ENCODE measurements at places on chromosomes 6 and 20.

- no peak for DNase-seq
Observed at GRCh38 chr6:345747-346385, 45.7 kb upstream of the IRF4 start.

DNA sequence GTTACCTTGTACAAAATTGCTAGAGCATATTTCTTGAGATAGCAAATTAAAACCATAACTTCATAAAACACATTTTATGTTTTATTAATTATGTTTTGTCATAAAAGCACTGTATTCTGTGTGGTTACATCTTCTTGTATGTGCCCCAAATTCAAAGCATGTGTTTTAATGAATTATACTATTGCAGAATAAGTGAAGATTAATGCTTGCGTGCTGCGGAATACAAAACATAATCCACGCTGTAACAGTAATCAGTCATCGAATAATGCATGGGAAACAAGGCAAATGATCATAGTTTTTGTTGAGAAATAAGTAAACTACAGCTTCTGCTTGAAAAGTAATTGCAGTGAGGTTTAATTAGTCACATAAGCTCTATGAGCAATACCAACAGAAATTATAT, 459.2 kb upstream of the SOX4 start:
- no peak for DNase-seq

DNA sequence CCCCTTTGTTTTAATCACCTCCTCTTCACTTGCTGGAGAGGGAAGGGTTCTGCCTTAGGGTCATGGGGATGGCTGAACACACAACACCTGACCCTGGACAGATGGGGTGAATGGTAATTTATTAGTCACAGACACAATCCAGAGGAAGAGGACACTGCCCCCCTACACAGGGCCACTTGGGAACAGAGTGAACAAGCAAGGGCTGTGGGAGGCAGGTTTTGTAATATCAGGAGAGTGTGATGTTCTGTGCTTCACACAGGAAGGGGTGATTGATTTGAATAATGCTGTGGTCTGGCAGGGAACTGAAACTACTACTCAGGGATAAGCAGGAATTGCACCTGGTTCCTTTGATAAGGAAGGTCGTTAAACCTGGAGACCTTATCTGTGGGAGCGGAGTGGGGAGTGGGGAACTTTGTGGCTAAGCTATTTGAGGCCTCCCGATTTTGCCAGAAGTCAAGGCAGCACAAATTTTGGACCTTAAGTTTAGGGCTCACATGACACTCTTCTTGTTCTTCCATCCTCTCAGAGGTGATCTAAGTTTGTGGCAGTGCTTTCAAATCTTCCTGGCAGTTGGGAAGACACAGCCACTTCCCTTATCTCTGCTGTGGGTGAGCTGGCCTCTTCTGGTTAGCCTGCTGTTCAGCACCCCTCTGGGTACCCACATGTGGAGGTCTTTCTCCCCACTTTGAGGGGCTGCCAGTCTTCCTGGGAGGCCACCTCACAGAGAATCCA, 77.8 kb downstream of the CD164 start:
- DNase-seq, result no peak

DNA sequence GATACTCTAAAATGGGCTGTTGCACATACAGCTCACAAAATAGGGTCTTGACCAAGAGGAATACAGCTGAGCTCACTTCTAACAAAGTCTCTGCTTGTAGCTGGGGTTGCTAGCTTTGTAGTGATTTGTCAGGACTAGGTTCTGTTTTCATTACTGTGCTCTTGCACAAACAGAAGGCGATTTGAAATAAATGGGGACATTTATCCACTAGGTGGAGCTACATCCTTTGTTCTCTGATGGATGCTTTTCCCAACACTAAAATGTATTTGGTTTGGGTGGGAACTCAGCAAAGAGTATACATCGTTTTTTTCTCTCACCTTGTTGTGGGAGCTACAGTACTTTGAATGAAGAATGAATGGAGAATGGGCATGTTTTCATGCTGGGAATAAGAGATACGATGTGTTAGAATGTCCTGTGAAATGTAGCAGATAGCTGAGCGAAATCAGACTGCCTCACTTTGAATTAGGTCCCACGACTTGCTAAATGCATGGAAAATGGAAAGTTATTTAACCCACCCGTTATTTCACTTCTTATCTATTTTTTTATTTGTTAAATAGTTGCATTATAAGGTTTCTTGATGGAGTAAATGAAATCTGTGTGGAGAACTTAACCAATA, 494.7 kb upstream of the MAP3K7 start:
- peak; percentile 69 for DNase-seq

DNA sequence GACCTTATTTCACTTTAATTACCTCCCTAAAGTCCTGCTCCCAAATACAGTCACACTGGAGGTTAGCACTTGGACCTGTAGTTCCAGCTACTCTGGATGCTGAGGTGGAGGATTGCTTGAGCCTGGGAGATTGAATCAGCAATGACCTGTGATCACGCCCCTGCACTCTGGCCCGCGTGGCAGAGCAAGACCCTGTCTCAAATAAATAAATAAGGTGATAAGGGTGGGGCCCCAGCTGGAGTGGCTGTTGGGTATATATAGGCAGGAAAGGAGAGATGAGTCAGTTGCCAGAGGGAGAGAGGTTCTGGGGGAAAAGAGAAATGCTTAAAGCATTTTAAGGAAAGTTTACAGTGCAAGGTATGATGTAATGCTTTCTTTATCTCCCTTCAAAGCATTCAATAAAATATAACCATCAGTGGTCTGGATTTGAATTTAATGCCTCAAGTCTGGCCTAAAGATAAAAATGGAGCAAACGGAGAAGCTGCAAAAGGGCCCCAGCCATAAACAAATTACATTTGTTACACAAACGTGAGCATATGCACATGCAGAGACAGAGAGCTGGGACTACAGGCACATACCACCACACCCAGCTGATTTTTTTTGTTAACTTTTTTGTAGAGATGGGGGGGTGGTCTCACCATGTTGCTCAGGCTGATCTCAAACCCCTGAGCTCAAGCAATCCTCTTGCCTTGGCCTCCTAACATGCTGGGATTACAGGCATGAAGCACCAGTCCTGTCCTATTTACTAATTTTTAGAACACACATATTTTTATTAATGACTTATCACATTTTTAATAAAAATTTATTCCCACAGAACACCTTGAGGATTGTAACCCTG, 6.1 kb upstream of the PM20D2 start:
- DNase-seq, result no peak

GRCh38 chr6:77326029-77326428, 137.3 kb downstream of the HTR1B start:
- no peak for DNase-seq

- no peak for DNase-seq
Observed at GRCh38 chr6:145225500-145225899, 509.8 kb downstream of the EPM2A start.

DNA sequence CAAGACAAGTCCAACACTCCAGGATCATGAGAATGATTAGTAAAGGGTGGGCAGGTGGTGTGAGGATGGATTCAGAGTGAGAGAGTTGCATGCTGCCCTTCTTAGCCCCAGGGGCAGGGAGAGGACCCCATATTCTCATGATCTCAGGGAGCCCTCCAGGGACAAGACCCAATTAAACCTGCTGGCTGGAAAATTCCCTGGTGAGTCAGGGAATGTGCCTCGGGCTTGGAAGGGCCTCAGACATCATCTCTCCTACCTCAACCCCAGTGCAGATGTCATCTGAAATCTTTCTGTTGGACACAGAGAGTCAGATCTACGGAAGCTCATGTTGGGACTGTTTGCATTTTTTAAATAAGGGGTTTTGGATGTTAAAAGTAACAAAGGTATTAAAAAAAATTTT, 9.2 kb upstream of the SIRPD start:
- DNase-seq, result no peak

DNA sequence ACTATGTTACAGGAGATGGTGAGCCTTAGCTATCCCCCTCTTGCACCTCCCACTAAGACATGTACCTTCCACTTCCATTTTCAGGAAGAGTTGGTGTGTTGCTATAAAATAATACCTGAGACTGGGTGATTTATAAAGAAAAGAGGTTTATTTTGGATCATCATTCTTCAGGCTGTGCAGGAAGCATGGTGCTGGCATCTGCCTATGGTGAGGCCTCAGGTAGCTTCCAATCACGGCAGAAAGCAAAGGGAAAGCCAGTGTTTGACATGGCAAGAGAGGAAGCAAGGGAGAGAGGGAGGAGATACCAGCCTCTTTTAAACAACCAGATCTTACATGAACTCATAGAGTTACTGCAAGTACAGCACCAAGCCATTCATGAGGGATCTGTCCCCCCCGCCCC, 32.2 kb downstream of the GSS start:
- DNase-seq, result no peak

DNA sequence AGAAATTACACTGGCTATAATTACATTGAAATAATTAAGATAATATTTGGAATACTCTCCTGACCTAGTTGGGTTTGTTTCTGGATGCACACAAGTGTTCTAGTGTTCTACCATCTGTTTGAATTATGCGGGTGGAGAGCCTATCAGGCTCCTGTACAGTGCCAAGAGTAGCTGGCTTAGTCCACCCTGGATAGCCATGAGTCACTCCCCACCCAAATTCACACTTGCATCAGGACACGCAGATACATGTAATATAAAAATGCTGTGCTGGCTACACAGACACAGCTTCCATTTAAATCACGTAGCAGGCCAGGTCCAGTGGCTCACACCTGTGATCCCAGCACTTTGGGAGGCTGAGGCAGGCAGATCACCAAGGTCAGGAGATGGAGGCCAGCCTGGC, 686.2 kb upstream of the SLC35B3 start:
- DNase-seq, result no peak

DNA sequence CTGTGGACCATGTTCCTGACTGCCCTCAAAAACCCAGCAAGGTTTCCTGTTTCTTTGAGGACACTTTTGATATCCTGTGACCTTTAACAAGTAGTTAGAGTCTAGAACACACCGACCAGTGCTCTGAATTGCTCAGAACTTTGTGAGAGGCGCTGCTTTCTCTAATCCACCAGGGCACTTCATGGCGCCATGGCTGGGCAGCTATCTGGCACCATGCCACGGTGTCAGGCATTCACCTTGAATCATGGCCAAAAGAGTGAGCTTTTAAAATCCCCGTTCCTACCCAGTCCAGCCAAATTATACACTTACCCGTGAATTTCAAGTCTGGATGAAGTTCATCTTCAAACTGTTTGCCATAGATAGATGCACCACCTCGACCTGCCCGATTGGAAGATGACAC, 17.0 kb upstream of the CPNE5 start:
- no peak for DNase-seq

DNA sequence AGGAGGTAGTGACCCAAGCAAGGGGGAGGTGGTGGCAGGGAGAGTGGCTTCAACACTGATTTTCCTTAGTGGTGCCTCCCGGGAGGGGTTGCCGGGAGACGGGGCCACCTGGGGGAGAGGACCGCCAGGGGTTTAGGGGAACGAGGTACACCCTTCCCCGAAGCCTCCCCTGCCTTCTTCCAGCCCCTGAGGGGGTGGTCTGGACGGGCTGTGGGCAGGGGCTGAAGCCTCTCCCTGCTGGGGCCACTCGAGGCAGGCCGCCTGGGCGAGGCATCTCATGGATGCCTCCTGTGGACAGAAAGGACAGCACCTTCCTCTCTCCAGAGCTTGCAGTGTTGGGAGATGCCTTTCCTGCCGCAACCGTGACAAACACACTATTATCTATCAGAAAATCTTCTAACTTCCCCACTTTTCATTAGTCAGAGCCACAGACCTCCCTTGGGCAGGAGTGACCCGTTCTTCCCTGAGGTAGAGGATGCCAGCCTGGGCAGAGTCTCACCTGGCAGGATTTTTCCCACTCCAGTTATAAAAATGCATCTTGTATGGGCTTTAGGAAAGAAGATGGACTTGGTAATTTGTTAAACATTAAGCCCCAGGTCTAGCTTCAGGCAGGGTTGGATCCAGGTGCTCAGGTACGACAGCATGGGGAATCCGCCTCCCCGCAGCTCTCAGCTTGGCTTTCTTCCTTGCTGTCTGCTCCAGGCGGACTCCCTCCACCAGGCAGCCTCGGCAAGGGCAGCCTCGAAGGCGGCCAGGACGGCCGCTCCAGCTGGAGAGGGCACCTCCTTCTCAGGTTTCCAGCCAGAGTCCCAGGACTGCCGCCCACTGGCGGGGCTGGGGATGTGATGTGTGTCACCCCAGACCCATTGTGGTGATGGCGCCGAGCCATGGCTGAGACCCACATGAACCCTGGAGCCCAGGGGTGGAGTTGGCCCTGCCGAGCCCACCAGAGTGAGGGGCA, 11.0 kb downstream of the HRH3 start:
- peak; percentile 48 for DNase-seq

DNA sequence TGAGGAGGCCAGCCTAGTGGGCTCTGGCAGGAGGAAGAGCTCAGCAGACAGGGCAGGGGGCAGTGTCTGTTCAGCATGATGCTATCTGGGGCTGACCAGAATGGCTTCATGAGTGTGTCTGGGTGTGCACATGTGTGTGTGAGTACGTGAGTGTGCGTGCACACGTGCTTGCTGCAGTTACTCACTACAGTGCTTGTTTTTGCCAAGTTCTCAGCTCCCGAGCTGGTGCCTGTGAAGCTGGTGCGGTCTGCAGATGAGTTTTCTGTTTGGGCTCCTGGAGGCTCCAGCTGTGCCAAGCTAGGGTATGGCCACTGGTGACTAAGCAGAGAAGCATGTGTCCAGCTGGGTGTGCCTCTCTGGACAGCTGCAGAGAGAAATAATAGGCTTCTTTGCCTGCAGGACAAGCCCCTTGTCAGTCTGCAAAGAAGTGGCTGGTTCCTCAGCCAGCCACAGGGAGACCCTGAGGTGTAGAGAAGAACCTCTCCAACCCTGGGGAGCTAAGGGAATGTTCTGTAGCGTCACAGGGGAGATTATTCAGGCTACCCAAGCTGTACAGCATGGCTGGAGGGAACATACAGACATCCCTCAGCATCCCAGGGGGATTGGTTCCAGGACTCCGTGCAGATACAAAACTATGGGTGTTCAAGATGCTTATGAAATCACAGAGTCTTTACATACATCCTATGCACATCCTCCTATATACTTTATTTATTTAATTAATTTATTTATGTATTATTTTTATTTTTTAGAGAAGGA, 40.2 kb upstream of the FAM50B start:
- no peak for DNase-seq

DNA sequence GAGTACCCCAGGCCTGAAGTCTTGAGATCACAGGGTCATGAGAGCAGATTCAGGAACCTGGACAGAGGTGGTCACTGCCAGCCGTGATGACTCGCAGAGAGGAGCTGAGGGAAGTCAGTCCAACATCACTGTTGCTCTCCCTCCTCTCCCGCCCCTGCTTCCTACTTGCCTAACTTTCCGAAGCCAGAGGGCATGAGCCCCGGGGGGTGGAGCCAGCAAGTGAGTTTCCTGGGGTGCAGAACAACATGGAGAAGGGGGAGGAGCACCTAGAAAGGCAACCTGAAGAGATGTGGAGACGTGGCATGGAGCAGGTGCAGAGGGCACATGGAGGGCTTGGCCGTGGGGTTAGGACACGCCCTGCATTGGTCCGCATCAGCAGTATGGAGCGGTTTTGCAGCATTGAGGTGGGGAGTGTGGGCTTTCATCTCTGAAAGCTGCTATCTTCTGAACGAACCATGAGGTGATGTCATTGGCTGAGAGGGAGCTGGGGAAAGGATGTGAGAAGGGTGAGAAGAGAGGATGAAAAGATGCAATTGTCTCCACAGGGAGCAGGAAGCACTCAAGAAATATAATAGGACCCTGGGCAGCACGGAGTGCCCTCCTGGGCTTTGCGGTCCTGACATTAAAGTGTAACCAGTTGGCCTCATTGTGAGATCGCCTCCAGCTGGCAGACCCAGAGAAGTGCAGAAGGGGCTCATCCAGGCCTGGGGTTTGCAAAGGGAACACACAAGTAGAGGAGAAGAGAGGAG, 25.0 kb downstream of the GDAP1L1 start:
- no peak for DNase-seq

GRCh38 chr6:101608703-101609102, 215.2 kb downstream of the GRIK2 start:
- DNase-seq, result no peak

Measured in NCI-H2081 (cell line).